Activated naive CD8-positive, alpha-beta T cell treated with anti-CD3 and anti-CD28 coated beads, Interleukin-2, amount 10 ng/mL, durations not matched to agents 7 days and 5 days (primary cell): ENCODE measurements at places on chromosomes 3 and 15. TPM values are rescaled to one million over a fixed set of nuclear protein-coding genes. Genes with fewer than 3 reads are reported as not detected.

The MCF2L2 gene
- total RNA-seq, result 8.2 TPM

The LYSMD4 gene
- 11.6 TPM for total RNA-seq

DNA sequence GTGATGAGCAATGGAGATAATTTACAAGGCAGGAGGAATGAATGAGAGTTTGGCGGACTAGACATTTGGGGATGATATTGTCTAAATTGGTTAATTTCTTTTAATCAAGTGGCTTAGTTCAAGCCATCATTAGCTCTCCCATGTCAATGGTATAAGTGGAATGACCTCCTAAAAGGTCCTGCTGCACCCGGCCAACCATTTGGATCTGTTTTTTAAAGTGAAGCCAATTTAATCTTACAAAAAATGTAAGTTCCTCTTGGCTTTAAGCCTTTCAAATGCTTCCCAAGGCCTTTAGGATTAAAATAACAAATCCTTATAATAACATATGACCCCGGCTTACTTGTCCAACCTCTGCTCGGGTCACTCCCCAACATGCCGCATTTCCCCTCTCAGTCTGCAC is 484.4 kb upstream of the ADAMTS9 start:
- DNase-seq, result no peak
- no peaks in the 10 kb centered on the region for H3K4me1 ChIP-seq
- no peaks in the 10 kb centered on the region for H3K27me3 ChIP-seq
- no peak overlapping the region for H3K4me3 ChIP-seq
- H3K36me3 ChIP-seq, result no peaks in the 10 kb centered on the region
- H3K27ac ChIP-seq, result no peak overlapping the region

DNA sequence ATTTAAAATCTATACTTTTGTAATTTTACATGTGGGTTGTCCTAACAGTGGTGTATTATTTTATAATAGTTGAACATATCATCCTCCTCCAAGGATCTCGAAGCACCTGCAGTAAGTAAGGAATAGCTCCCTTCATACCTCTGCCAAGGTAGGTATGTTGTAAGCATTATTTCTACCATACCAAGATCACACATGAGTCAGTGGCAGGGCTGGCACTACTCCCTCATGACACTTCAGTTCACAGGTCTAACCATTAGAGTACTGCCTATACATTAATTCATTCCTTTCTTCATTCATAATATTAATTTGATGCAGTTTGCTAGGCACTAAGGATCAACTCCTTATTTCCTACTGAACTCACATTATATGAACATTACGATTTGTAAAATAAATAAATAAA is 11.9 kb upstream of the LEKR1 start:
- DNase-seq, result no peak
- peaks cover 18% of the 10 kb centered on the region for H3K36me3 ChIP-seq
- no peak overlapping the region for H3K27ac ChIP-seq

- no peak for DNase-seq
- no peaks in the 10 kb centered on the region for H3K36me3 ChIP-seq
- H3K27me3 ChIP-seq, result no peaks in the 10 kb centered on the region
- H3K4me1 ChIP-seq, result no peaks in the 10 kb centered on the region
- no peak overlapping the region for H3K4me3 ChIP-seq
- H3K27ac ChIP-seq, result no peak overlapping the region
Observed at GRCh38 chr3:193212844-193213243, 28.2 kb upstream of the PLAAT1 start.

DNA sequence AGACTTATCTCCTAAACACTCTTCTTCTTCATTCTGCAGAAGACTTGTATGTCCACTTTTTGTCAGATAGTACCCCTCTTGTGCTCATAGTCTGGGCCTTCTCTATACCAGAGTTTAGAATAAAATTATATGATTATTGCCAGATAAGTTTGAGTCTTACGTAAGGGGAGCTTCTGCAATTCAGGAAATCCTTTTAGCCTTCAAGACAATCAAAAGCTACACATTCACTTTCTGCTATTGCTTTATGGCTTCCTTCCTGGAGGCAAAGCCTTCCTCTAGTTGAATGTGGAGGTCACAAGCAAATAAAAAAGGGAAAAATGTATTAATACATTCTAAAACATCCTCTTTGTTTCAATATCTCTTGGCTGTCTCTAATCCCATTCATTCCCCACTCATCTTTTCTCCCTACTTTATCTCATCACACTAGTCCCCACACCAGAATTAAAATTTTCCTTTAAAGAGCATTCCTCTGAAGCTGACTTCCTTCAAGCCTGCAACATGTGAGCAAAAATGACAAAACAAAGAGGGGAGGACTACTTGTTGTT is 186.8 kb downstream of the CPNE4 start:
- no peaks in the 10 kb centered on the region for H3K36me3 ChIP-seq
- H3K4me3 ChIP-seq, result no peak overlapping the region
- H3K27me3 ChIP-seq, result no peaks in the 10 kb centered on the region
- H3K27ac ChIP-seq, result no peak overlapping the region
- DNase-seq, result no peak

- peaks cover 6% of the 10 kb centered on the region for H3K4me1 ChIP-seq
- no peak overlapping the region for H3K4me3 ChIP-seq
- no peak overlapping the region for H3K27ac ChIP-seq
- DNase-seq, result no peak
Observed at GRCh38 chr15:50077176-50077575, 41.9 kb downstream of the ATP8B4 start.

DNA sequence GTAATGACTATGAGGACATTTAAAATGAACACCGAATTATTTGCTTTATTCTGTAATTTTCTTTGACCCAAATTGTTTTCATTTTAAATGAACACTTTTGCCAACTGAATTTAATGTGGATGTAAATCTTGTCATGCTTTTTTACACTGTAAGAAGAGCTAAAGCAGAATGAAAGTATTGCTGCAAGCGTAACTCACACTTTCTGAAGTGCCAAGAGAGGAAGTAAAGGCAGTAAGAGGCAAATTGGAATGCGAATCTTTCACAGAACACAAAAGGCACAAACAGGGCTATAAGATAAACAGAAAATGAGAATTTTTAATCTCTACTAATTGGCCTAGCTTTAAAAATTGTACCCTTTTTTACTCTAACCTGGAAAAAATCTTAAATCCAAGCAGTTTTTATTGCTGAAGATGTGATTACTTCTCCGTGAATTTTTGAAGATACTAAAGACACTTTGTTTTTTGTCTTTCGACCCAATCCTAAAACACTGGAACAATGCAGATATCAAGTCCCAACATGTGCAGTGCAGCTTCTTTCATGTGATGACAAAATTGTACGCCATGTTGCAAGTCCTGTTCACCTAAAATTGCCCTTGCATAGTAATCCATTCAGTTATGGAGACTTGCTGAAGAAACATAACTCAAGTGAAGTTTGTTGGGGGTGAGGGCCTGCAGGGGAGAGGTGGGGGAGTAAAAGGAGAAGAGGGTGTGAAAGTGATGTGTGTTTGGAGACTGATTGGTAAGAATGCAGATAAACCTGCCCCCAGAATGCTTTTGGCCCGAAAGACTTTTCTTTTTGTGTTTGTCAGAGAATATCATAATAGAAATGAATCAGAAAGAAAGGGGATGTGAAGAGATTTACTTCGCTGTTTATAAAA is 1.4 kb downstream of the ARID3B start:
- H3K27ac ChIP-seq, result peak overlapping the region; percentile 91
- H3K27me3 ChIP-seq, result no peaks in the 10 kb centered on the region
- H3K36me3 ChIP-seq, result peaks cover 35% of the 10 kb centered on the region
- DNase-seq, result no peak

DNA sequence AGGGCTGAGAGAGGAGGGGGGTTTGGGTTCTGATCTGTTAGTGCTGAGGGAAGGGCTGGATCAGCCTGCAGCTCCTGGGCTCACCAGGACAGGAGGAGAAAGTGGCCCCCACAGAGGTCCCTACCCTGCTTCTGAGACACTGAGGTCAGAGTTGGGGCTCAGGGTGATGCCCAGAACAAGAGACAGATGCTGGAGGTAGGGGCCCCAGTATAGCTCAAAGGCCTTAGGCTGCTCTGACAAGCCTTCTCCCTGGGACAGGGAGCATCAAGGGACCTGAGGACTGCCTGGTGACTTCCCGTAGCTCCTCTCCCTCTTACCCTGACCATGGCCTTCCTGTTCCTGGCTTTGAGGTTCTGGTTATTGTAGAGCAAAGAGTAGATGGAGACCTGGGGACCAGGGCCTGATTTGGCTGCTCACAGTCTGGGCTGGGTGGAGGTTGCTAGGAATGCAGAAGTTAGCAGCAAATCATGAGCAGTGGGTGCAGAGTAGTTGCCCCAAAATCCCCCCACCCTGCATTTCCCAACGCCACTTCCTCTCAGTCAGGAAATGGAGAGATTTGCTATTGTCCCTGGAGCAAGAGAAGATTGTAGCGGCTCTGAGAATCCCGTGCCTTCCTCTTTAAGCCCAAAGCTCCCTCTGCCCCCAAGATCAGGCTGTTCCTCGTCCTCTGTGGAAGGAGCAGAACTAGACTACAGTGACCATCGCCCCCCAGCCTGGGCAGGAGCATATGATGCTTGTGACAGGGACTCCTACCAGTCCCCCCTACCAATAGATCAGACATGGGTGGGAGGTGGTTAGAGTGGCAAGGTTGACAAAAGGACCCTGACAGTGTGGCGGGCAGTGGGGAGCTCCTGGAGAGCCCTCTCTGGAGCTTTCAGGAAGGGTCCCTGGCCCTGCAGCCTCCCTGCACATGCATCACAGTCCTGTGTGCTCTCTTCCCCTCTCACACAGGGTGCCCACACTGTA is 47.4 kb upstream of the SEC22A start:
- no peak overlapping the region for H3K27ac ChIP-seq
- no peak for DNase-seq
- no peaks in the 10 kb centered on the region for H3K27me3 ChIP-seq
- no peak overlapping the region for H3K4me3 ChIP-seq
- H3K4me1 ChIP-seq, result peaks cover 1% of the 10 kb centered on the region
- peaks cover 32% of the 10 kb centered on the region for H3K36me3 ChIP-seq

GRCh38 chr3:106566277-106566676 is 697.5 kb upstream of the CBLB start:
- H3K27ac ChIP-seq, result no peak overlapping the region
- peaks cover 1% of the 10 kb centered on the region for H3K36me3 ChIP-seq
- H3K4me1 ChIP-seq, result peaks cover 1% of the 10 kb centered on the region
- no peak for DNase-seq
- no peak overlapping the region for H3K4me3 ChIP-seq
- H3K27me3 ChIP-seq, result peaks cover 6% of the 10 kb centered on the region

DNA sequence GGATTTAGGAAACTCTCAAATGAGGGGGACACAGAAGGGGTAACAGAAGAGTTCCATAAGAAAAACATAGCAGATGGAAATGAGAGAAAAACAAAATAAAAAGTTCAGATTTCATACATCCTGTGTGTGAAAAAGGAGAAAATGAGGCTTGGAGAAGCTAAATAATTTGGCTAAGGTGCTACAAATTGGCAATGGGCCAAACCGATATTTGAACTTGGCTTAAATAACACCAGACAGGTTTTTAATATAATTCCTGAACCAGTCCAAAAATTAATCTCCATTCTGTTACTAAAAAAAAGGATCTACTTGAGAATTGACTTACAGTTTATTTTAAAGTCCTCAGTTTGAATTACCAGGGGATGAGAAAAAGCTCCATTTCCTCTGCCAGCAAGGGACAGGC is 342.9 kb upstream of the DPH6 start:
- no peaks in the 10 kb centered on the region for H3K4me1 ChIP-seq
- no peak overlapping the region for H3K4me3 ChIP-seq
- H3K27me3 ChIP-seq, result no peaks in the 10 kb centered on the region
- DNase-seq, result no peak
- H3K27ac ChIP-seq, result no peak overlapping the region

- H3K36me3 ChIP-seq, result no peaks in the 10 kb centered on the region
- H3K4me3 ChIP-seq, result no peak overlapping the region
- H3K27me3 ChIP-seq, result peaks cover 4% of the 10 kb centered on the region
- H3K27ac ChIP-seq, result no peak overlapping the region
- H3K4me1 ChIP-seq, result no peaks in the 10 kb centered on the region
- no peak for DNase-seq
Observed at GRCh38 chr3:62355703-62356102, 17.6 kb downstream of the FEZF2 start.

DNA sequence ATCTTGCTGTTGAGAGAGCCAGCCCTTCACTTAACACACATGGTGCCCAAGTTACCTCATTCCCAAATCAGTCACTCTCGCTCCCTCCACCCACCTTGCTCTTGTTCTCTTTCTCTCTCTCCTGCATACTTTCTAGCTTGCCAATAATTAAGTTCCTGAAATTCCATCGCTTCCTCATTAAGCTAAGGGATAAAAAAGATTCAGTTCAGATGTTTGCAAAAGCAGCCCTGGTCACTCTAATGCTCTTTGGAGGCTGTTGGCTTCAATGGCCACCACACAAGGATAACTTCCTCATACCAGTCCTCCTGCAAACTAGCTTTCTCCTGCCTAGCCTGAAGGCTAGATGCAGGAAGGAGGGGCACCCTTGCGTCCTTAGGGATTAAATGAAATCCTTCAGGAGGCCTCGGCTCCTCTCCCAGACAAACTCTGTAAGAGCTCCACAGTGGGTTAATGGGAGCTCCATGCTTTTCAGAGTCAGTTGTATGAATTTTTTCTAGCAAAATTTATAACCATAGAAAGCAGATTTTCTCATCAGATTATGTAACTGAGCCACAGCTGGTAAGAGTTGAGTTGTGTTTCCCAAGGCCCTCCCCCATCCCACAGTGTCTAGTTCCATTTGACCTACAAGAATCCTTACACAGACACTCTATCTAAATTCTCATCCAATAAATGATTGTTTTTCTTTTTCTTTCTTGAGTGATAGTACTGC is 176.6 kb upstream of the TRIM42 start:
- H3K36me3 ChIP-seq, result no peaks in the 10 kb centered on the region
- H3K27me3 ChIP-seq, result no peaks in the 10 kb centered on the region
- H3K4me1 ChIP-seq, result no peaks in the 10 kb centered on the region
- no peak for DNase-seq

- no peaks in the 10 kb centered on the region for H3K36me3 ChIP-seq
- no peak overlapping the region for H3K27ac ChIP-seq
- no peak overlapping the region for H3K4me3 ChIP-seq
- H3K27me3 ChIP-seq, result peaks cover 11% of the 10 kb centered on the region
- no peaks in the 10 kb centered on the region for H3K4me1 ChIP-seq
- DNase-seq, result no peak
Observed at GRCh38 chr15:32152574-32152973, 122.3 kb downstream of the CHRNA7 start.

- no peaks in the 10 kb centered on the region for H3K36me3 ChIP-seq
- peaks cover 2% of the 10 kb centered on the region for H3K27me3 ChIP-seq
- no peak overlapping the region for H3K27ac ChIP-seq
- H3K4me3 ChIP-seq, result no peak overlapping the region
- DNase-seq, result no peak
Observed at GRCh38 chr3:126948980-126949535, 33.9 kb upstream of the PLXNA1 start.

DNA sequence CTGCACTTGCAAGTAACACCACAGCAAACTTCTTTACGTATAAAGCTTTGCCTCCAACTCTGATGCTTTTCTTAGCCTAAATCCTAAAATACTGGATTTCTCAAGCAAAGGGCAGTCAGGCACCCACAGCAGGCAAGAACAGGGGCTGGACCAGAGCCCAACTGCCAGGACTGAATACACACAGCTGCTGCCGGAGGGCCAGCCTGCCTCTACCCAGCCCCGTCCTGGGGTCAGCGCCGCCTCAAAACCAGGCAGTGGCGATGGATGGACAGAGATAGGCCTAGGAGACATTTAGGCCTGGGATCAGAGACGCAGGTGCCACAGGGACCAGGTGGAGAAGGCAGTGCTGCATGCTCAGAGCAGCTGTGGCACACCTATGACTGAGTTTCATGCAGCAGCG is 47.6 kb upstream of the SEC61A1 start:
- H3K4me1 ChIP-seq, result no peaks in the 10 kb centered on the region
- no peak overlapping the region for H3K4me3 ChIP-seq
